ENCODE measurements at places on chromosomes 12 and 14.

- no peak for DNase-seq
These were observed 51.4 kb downstream of the A2M start for GRCh38 chr12:9064201-9064814.

DNA sequence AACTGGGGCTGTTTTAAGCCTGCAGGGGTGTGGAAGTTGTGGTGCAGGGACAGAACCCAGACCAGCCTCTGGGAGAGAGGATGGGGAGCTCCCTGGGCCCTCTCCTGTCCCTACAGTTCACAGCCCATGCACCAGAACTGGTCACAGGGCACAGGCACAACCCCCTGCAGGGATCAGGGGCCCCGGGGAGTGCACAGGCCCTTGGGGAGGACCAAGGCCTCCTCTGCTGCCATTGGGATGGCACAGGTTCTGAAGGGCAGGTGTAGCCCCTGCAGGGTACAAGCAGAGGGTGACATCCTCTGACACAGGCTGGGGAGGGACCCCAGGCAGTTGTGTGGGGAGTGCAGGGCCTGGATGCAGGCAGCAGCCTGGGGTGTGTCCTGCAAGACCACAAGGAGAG, 66.4 kb upstream of the SFSWAP start:
- DNase-seq = no peak

GRCh38 chr12:129097451-129097850, 244.2 kb downstream of the GLT1D1 start:
- no peak for DNase-seq

DNA sequence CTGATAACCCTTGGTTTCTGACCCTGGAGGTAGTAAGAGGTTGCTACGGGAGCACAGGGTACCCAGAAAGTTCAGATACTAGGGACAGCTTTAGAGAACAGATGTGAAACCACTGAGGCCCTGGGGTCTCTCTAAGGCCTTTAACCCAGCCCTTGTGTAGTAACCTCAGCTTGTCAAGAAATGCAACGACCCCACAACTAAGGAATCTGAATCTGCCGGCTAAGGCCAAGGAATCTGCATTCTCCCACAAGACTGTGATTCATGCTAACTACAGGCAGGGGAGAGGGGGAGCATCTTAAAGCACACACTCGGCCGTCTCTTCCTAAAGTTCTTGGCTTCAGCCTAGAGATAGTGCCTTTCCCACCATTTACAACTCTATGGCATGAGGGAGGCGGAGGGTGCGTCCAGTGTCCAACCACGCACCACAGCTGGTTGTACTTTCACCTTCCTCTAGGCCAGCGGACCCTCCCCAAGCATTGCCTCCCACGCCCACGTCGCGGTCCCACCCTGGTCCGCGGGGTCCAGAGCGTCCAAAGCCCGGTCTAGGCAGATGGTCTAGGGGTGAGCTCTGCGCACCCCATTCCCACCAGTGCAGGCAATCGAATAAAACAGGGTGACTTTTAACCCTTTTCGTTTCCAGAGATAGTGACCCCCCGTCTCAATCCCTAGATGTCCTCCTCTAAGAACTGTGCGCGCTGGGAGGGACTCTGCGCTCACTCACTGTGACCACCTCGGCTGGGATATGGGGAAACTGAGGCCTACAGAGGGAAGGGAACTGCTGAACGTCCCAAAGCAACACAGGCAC, 735 bp upstream of the VASH1 start:
- DNase-seq = no peak

DNA sequence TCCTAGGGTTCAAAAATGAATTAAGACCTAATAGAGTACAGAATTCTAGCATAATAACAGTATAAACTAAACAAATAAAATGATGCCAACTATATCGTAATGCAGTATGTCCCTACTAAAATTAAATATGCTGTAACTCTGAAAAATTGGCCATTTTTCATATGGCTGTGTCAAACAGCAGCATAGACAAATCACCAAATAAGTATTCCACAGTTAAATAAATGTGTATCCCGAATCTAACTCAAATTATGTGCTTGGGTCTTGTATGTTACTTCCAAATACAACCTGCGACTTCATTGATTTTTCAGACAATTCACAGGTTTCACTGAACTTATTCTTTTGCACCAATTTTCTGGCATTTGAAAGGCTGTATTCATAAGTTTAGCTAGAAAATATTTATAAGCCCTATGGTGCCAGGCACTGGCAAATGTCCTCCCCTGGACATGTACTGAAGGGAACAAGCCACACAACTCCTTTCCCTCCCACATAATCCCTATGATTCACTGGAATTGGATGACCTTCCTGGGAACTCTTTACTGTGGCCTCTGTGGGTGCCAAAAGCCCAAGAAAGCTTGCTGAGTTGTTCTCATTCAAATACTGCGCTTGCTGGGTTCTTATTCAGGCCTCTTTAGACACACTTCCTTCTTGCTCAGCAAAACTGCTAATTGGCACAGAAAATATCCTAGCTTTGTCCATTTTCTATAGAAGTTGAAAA, 108.8 kb downstream of the KITLG start:
- no peak for DNase-seq
